T-cell (primary cell): ENCODE measurements at places on chromosomes 5 and 9. TPM values are rescaled to one million over a fixed set of nuclear protein-coding genes. Genes with fewer than 3 reads are reported as not detected.

Gene SHROOM1
- not detected for total RNA-seq

- H3K4me1 ChIP-seq: no peaks in the 10 kb centered on the region
- no peak overlapping the region for H3K4me3 ChIP-seq
- no peak for DNase-seq
- H3K27ac ChIP-seq: no peak overlapping the region
Observed at GRCh38 chr9:134657666-134658377, 16.2 kb downstream of the COL5A1 start.

DNA sequence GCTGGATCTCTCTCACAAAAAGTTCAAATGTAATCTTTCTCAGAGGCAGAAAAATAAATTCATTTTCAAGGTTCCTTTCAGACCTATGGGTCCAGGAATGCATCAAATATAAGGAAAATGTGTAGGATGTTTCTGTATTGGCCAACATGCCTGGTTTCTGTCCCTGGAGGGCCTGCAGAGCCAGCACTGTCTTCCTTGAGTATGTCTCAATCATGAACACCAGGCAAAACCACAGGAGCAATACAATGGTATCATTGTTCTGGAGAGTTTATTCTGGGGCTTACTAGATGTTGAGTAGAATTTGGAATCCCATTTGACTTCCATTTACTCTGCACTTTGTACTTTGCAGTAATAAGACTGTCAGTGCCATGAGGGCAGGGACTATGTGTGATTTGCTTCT, 23.5 kb downstream of the INSYN2B start:
- DNase-seq: no peak
- no peak overlapping the region for H3K27ac ChIP-seq
- no peak overlapping the region for H3K4me3 ChIP-seq
- peaks cover 10% of the 10 kb centered on the region for H3K36me3 ChIP-seq
- no peaks in the 10 kb centered on the region for H3K27me3 ChIP-seq

Gene S100Z
- total RNA-seq: 0.35 TPM

Gene FGD3
- total RNA-seq: 349 TPM

DNA sequence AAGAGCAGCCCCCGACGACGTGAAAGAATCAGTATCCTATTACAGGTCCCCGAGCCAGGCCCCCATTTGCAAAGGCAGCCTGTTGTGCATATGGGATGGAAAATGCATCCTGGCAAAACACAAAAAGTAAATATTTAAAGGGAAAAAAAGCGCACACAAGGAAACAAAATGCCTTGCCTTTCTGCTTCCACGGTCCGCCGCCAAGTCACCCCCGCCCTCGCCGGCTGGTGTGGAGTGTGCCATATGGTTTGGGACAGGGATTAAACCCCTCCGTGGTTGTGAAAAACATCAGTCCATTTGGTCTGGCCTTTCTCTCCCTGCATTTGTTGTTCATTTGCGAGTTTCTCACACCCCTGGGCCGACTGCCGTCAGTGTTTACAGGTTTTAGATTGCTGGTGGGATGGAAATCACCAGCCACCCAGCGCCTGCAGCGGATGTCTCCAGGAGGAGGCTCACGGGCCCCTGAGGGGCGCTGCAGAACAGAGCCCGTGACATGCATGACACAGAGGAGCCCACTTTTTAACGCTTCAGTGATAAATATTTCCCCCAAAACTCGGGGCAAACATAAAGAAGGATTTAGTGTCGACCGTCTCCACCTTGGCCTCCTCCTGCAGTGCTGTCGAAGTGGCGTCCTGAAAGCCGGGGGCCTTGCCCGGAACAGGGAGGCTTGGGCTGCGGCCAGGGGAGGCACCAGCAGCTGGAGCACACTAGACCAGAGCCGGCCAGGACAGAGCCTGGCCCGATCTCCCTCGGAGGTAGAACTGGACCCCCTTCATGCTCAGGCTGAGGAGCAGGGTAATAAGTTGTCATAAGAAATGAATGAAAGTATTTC, 161.5 kb downstream of the HSD17B3 start:
- H3K27me3 ChIP-seq: no peaks in the 10 kb centered on the region
- no peak overlapping the region for H3K4me3 ChIP-seq
- peaks cover 6% of the 10 kb centered on the region for H3K4me1 ChIP-seq

DNA sequence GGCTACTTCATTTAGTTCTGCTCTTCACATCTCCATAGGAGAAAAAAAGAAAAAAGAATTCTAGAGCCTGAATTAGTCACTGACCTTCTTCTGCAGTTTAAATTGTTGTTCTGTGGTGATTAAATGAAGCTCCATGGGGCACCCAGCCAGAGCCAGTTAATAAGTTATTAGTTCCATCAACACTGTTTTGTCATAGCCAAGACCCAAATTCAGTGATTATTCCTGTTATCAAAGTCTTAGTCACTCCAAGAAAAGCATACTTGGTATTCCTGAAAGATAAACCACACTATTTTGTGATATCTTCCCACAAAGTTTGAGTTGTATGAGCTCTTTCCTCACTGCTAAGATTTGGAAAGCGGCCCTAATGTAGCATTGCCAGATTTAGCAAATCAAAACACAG, 134.8 kb upstream of the RGMB start:
- H3K27ac ChIP-seq: no peak overlapping the region
- H3K4me3 ChIP-seq: no peak overlapping the region
- no peaks in the 10 kb centered on the region for H3K36me3 ChIP-seq
- DNase-seq: no peak
- H3K27me3 ChIP-seq: no peaks in the 10 kb centered on the region

Gene CDH9
- not detected for total RNA-seq

DNA sequence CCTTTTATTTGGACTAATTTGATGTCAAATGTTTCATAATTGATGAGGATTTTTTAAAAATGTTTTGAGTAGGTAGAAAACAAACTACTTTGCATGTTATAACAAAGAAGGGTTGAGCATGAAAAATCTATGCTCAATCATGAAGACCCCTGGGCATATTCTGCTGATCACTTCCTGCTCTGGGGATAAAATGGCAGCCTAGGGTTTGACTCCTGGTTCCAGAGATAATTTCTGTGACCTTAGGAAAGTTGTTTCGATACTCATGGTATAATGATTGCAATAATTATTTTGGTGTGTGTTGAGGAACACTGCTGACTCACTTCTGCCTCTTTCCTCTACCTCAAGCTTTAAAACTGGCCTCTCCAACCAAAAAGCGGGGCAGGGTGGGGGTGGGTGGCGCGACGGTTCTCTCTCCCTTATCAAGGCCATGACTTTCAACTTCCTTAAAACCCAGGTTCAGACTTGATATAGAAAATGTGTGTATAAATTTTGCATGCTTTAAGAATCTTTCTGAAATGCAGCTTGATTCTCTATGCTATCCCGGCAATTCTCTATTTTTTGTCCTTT, 6.0 kb upstream of the PIP5K1B start:
- H3K27ac ChIP-seq: no peak overlapping the region
- H3K4me3 ChIP-seq: no peak overlapping the region
- no peaks in the 10 kb centered on the region for H3K36me3 ChIP-seq
- no peak for DNase-seq
- H3K4me1 ChIP-seq: no peaks in the 10 kb centered on the region
